ENCODE measurements at places on chromosomes 13 and 19.

DNA sequence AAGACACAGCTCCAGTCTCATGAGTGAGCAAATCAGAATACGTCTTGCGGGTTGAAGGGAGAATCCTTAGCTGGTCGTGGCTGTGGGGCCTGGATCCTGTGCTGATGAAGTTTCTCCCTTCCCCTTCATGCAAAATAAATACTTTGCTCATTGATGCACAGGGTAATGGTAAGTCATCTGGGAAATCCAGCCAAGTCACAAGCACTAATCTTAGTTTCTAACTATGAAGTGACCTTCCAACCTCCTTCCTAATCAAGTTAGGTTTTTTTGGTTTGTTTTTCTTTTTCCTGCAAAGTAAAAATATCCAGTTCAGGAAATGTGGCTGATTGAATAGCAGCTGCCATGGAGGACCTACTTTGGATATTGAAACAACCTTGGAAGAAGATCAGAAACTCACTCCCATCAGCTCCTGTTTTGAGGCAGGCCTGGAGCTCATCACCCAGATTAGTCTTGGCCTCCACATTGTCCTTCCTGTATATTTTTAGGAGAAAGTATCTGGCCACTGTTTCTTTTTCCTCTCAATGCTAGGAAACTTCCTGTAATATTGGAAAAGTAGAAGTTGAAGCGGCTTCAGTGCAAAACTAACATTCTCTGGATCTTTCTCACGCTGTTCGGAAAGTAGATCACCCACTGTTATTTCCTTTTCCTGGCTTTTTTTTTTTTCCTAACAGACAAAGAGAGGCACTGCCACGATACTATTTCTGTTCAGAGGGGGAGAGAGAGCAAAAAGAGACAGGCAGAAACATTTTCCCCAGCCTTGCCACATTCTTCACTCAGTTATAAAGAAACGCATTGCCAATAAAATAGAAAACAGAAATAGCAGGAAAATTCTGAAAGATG lies 12.3 kb upstream of the ARL11 start:
- no peak for DNase-seq

DNA sequence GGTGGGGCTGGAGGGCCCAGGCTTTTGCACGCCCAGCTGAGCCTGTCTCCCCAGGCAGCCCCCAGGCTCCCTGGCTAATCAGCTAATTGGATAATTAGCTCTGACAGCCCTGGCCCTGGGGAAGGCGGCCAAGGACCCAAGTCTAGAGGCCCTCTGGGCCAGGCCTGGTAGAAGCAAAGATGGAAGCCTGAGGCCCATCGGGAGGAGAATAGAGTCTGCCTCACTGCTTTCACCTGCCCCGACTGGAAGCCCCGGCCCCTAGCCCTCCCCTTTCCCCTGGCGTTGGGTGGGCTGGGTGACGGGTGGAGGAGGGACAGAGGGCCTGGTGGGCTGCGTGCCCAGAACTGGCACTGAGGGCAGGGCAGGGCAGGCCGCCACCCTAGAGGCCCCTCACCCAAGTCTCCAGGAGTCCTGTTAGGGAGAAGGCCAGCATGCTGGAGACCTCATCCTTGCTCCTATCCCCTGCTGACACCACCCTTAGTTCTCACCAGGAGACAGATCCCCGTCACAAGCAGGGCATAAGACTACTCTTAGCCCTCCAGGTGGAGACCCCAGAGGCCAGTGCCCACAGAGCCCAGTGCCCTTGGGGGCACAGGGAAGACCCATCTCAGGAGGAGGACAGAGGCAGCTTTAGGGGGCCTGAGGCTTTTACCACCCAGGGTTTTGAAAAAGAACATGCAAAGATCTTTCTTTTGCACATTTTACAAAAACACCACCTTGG lies 12.0 kb downstream of the LYL1 start:
- DNase-seq, result no peak

DNA sequence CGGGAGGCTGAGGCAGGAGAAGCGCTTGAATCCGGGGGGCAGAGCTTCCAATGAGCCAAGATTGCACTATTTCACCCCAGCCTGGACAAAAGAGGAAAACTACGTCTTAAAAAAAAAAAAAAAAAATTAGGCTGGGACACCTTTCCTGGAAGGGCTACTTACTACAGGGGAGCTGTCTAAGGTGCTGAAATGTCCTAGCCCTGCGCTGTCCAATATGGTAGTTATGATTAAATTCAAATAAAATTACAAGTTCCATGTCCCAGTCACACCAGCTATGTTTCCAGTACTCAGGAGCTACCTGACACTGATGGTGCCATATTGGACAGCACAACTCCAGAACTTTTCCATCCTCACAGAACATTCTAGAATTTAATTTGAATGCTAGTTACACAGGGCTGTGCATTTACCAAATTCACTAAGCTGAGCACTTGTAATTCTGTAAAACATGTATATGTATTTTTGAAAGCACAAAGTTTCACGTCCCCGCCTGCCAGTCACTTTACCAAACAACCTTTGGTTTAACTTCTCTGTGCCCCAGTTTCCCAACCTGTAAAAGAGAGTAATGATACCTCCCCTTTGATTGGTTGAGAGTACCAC lies 9.2 kb upstream of the ZSCAN22 start:
- peak; percentile 22 for DNase-seq

DNA sequence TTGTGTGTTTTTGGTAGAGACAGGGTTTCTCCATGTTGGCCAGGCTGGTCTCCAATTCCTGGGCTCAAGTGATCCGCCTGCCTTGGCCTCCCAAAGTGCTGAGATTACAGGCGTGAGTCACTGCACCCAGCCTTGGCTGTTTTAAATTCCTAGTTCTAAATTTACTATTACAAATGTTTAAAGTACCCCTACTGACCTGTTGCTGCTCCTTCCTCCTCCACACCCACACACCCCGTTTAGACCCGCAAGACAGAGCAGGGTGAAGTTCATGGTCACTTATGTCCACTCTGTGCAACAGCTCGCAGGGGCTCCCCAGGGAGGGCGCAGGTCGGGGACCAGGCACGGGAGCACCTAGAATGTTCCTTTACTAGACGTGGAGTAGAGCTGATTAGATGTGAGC lies 28.7 kb downstream of the TMEM161A start:
- no peak for DNase-seq

GRCh38 chr13:97574926-97575325 lies 141.0 kb downstream of the RAP2A start:
- DNase-seq, result peak; percentile 32

- DNase-seq, result no peak
Measured at GRCh38 chr13:106532111-106532929, 3.1 kb downstream of the EFNB2 start.

DNA sequence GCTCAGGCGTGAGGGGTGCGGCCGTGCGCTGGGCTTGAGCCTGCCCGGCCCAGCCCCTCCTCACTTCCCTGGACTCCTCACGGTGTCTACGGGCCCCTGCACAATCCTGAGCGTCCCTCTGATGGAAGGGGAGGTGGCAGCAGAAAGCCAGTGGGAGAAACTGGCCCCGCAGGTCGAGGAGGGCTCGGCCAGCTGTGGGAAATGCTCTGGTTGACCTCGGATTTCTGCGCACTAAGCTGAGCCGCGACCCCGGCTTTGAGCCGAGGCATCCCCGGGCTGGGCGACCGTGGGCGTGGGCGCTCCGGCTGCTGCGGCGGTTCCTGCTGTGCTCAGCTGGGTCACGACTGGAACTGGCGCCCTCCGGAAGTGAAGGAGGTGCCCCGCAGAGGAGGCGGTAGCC lies 70.1 kb downstream of the ZNF208 start:
- no peak for DNase-seq

DNA sequence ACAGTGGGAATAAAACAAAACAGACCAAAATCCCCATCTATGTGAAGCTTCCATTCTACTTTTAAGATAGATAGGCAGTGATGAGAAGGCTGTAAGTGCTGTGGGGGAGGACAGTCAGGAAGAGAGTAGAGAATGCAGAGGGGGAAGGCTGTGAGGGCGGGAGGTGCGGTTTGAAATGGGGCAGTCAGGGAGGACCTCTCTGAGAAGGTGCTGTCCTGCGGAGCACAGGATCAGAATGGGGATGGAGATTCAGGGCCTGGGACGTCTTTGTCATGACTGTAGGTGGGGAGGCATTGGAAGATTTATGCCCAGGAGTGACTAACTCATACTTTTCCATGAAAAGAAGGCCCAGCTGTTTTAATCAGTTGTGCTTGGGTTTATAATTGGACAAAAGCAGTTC lies 3.9 kb upstream of the GPR183 start:
- peak; percentile 62 for DNase-seq

DNA sequence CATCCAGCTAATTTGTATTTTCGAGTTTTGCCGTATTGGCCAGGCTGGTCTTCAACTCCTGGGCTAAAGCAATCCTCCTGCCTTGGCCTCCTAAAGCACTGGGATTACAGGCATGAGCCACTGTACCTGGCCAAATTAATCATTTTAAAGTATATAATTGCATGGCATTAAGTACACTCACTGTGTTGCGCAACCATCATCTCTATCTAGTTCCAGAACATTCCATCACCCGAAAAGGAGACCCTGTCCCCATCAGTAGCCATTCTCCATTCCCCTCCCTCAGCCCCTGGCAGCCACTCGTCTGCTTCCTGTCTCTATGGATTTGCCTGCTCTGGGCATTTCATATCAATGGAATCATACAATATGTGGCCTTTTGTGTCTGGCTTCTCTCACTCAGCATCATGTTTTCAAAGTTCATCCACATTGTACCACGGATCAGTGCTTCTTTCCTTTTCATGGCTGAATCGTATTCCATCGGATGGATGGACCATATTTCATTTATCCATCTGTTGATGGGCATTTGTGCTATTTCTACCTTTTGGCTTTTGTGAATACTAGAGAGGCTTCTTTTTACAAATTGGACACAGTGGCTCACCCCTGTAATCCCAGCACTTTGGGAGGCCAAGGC lies 13.1 kb downstream of the PGPEP1 start:
- DNase-seq, result no peak

GRCh38 chr13:33872005-33872351 lies 54.0 kb downstream of the RFC3 start:
- DNase-seq, result no peak

GRCh38 chr19:11323601-11324078 lies 15.8 kb downstream of the RAB3D start:
- no peak for DNase-seq

DNA sequence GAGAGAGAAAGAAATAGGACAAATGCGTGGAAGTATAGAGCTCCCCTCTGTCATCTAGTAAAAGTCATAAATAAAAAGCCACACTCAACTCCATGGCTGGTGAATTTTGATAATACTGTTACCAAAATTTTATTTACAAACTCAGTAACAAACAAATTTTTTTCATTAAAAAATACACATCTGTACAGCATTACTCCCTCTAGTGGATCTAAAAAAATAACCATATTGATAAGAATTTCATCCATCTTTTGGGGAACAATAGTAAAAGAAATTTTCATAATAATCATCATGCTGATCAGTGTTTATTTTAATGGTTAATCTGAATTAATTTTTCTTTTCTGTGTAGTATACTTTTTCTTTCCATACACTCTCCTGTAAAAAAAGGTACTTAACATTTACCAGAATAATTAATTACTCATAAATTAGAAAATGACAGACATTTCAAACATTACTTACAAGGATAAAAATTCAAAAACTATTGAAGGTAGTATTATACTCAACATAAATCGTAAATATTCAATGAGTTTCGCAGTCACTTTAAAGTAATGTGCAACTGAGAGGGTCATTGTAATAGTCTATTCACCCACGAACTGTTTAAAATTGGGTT lies 173.5 kb upstream of the LSM14A start:
- DNase-seq, result no peak

GRCh38 chr13:31151837-31152236 lies 9.9 kb downstream of the HSPH1 start:
- DNase-seq, result no peak

DNA sequence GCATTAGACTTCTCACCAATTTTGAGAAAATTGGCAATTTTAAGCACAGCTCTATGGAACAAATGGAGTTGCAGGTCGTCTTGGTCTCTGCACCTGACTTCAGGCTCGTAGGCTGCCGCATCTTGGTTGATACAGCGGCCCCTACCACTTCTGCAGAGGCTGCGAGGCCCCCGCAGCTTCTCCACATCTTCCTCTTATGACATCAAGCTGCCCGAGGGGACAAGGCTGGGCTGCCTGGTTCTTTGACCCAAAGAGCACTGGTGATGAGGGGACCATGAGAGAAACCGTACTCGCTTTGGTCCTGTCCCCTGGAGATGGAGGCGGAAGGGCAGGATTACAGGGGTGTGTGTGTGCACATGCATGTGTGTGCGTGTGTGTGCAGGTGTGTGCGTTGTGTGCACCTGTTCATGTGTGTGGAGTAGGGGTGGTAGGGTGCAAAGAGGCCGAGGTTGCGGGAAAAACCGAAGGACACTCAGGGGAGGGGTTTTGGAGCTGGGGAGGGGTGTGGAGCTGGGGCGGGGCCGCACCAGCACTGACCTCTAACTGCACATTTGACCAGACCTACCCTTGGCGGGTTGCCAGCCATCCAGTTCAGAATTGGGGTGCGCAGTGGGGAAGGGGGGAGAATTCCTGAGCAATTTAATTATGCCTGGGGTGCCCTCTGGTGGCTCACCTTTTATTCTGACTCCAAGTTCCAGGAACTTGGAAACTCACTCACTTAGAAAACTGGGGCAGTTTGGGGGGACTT lies 65.1 kb upstream of the ARHGEF7 start:
- DNase-seq, result no peak

DNA sequence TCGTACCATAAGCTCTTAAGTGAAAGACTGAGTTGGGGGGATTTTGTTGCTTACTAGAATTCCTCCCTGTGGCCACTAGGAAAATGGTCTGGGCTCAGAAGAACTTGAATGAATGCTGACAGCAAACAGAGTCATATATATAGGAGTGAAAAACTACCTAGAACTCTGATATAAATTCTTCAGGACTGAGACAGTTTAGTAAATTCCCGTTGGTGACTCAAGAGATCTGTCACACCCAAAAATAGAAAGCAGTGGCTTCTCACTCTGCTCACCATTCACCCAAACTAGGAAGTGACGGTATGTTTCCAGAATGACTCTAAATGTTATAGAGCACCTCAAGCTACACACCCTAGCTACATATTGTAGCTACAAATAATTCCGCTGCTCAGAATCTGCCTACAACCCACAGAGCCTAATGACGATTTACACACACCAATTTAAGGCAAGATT lies 116.2 kb downstream of the TBC1D4 start:
- DNase-seq, result peak; percentile 36

- no peak for DNase-seq
Measured at GRCh38 chr19:46648961-46649960, 11.7 kb downstream of the DACT3 start.

GRCh38 chr19:35217649-35217990 lies 10.9 kb downstream of the FAM187B start:
- DNase-seq, result peak; percentile 4

- DNase-seq, result no peak
Measured at GRCh38 chr19:13951799-13952153, 533 bp upstream of the DCAF15 start.
